ENCODE measurements at places on chromosomes 12 and 14.
A peak's percentile ranks its signal among the peaks of the same experiment; 100 is the strongest.

DNA sequence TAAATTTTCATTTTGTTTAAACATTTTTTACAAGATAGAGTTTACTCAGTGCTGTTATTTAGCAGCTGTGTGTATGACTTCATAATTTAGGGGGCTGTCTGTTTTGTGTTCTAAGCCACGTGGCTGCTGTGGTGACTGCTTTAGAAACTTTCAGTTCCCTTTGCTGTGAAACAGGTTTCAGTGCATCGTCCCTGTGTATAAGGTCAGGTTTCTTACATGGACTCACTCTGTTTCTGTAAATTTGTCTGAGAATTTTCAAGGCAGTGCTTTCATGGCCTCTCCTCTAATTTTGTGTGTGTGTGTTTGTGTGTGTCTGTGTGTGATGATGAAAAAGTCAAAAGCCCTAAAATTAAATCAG, 32.4 kb downstream of the BICD1 start:
- DNase-seq = no peak

- DNase-seq = peak; percentile 59
Observed at GRCh38 chr12:92143686-92144630, 1.7 kb downstream of the BTG1 start.

DNA sequence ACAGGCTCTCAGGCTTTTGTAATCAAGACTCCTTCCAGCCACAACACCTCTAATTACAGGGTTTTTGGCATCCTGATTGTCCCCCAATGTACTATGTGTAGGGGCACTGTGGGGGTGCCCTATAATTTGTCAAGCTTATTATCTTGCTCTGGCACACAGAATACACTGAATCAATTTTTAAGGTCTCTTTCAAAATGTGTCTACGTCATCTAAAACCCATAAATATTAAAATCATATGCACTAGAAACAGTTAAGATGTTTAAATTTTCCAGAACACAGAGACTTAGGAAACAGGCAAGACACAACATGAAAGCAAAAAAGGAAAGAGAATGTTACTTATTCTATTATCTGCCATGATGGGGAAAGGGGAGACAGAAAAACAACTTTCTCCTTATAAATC, 665.7 kb downstream of the NRXN3 start:
- no peak for DNase-seq

DNA sequence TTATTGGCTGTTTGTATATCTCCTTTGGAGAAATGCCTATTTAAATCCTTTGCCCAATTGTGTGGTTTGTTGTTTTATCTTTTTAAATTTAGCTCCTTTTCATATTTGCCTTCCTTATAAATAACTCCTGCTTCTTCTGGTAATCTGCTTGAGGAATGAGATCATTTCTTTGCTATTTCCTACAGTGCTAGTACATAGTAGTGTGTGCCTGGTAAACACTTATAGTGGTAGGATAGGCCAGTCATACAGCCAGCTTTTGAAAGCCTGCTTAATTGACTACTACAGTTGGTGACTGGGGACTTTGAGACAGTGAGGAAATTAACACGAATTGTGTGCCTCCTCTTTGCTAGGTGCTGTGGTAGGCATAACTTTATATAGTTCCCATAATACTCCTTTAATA, 68.7 kb downstream of the BORCS5 start:
- DNase-seq = no peak

- no peak for DNase-seq
Observed at GRCh38 chr12:57529831-57530230, 7.2 kb downstream of the MBD6 start.

- no peak for DNase-seq
Observed at GRCh38 chr14:81565441-81566290, 32.0 kb upstream of the SEL1L start.

GRCh38 chr12:29073631-29074239, 75.3 kb upstream of the FAR2 start:
- DNase-seq = no peak

DNA sequence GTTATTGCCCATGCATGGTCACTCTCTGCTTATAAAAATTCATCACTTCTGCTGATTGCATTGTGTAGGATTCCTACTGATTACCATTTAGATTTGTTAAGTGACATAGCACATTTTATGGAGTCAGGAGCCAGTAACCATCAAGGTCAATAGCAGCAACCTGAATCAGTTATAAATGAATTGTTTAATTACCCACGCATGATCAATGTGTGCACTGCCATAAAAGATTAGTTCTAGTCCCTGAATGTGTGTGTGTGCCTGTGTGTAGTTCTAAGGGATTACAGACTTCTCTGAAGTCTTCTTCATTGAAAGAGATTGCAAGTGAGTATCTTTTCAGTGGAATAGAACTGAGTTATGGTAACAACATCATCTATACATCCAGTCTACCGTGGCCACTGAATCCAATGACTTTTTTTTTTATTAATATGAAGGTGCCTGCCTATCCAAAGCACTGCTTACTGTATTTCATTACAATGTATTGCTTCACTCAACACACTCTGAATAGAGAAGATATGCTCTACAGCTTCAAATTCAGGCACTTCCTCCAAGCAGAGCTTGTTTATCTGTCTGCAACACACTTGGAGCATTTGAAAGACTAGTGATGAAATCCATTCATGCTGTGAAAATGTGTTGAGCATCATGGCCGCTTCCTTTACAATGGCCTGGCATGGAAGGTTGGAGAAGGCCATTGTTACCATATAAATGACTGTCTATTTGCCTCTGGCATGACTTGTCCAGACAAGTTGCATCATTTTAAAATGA, 381.7 kb downstream of the DIO2 start:
- no peak for DNase-seq

GRCh38 chr12:132478845-132479244, 11.1 kb upstream of the FBRSL1 start:
- DNase-seq = no peak

DNA sequence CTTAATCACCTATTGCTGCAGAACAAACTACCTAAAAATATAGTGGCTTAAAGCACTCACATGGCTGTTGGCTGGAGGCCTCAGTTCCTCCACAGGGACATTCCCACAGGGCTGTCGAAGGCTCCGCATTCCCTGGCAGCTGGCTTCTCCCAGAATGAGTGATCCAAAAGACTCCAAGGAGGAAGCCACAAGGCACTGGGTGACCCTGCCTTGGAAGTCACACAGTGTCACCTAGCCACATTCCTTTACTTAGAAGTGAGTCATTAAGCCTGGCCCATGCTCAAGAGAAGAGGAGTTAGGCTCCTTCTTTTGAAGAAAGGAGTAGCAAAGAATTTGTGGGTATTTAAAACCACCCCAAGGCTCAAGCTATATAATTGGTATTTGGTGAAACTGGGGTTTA, 63.9 kb upstream of the MAP1LC3B2 start:
- no peak for DNase-seq

GRCh38 chr12:44507461-44507860, 368.7 kb downstream of the NELL2 start:
- DNase-seq = no peak

DNA sequence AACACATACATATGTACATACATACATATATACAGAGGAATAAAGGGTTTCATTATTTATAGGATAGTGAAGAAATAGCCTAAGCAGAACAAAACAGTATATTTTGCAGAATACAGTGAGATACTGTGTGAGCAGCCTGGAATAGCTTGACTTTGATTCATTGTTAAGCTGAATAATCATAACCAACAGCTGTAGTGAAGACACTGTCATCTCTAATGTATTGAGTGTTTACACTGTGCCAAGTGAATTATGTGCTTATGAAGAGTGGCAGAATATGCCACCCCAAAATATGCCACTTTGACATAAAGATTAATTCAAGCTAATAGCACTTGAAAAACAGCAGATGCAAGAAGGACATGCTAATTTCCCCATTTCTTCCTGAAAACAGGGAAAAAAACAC, 48.2 kb upstream of the LRFN5 start:
- DNase-seq = no peak

- DNase-seq = no peak
Observed at GRCh38 chr14:102630405-102630804, 38.0 kb downstream of the RCOR1 start.

DNA sequence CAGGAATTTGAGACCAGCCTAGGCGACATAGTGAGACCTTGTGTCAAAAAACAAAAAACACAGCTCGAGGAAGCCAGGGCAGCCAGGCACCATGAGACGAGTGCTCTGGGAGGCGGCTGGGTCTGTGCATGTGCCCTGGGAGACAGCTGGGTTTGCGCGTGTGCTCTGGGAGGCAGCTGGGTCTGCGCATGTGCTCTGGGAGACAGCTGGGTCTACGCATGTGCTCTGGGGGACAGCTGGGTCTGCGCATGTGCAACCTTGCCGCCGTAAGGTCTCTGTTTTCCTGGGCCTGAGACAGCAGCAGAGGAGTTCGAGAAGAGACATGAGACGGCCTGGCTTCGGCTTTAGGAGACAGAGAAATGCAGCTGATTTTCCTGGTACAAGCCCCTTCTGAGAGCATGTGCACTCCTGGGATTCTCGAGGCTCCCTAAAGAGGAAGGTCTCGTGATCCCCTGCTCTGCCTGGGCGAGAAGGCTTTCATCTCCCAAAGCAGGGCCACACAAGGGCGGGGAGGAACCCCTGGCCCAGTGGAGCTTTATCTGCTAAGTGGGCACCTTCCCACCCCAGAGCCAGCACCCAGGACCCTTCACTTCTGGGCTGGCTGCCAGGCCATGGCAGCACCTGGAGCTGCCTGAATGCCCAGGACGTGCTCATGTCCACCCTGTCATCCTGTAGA, 3.5 kb upstream of the BDKRB1 start:
- no peak for DNase-seq

DNA sequence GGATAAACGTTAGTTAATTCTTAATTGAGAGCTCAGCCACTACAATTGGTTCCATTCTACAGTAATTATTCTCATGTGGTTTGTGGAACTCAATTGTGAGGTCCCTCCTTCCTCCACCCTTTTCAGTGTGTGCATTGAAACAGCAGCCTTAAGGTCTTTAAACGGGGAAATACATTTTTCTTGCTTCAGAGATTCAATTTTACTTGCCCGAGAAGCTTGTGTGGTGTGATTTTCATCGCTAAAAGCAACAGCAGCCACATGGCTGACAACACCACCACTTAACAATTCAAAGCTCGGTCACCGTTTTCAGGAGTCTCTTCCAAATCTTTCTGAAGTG, 733 bp upstream of the PPFIBP1 start:
- no peak for DNase-seq

GRCh38 chr12:45186762-45187161, 29.1 kb upstream of the ANO6 start:
- no peak for DNase-seq

DNA sequence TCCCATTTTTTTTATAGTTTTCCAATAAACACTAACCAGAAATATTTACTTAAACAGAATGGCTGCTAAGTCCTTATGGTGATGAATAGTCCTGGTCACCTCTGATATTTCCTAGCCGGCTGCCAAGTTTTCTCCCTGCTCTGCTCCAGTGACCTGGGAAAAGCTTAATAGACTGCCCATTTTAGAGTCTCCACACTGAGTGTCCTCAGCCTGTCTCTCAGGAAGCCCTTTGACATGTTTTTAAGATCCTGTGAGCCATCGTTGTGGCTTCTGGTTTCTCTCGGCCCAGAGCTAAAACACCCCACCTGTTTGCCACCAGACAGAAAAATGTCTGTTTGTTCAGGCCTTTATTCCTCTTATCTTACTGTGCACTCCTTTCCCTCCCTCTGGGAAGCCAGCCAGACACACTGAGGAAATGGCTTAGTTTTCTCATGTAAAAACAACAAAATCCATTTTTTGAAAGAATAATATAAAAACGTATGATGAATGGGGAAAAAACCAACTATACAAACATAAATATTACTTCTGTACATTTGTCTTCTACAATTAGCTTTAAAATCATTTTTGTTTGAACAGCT, 25.4 kb upstream of the ALDH2 start:
- DNase-seq = no peak

GRCh38 chr12:6953442-6954315, 2.5 kb downstream of the PTPN6 start:
- peak; percentile 77 for DNase-seq

DNA sequence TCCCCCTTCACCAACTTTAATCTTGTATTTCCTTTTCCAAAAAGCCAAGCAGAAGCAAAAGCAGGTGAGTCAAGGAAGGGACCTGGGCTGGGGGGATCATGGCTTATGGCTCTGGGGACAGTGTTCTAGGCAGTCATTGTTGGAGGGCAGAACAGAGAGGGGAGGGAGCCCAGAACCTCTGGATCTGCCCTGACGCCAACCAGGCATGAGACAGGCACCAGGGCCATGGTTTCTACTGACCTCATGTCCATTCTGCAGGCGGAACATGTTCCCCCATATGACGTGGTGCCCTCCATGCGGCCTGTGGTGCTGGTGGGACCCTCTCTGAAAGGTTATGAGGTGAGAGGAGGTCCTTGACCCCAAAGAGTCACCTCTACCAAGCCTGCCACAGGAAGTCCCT, 6.6 kb downstream of the CACNB3 start:
- no peak for DNase-seq

- DNase-seq = no peak
Observed at GRCh38 chr12:76766161-76766560, 2.2 kb downstream of the ZDHHC17 start.

GRCh38 chr12:3020399-3020798, 56.8 kb upstream of the TSPAN9 start:
- DNase-seq = no peak

- no peak for DNase-seq
Observed at GRCh38 chr12:13812168-13812567, 169.2 kb downstream of the GRIN2B start.

DNA sequence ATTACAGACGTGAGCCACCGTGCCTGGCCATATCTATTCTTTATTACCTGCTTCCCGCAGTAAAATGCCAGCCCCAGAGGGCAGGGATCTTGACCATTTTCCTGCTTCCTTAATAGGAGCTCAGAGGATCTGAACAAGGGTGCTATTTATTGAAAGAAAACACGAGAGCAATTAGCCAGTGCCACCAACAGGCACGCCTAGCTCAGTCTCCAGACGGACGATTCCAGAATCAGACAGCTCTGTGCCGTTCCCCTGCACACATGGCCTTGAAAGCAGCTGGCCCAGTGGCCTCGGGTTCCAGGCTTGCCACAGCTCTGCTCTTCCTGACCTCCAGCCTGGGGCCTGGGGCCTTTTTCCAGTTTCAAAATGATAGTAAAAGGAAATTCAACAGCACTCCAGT, 135.2 kb upstream of the RFLNA start:
- no peak for DNase-seq

- DNase-seq = no peak
Observed at GRCh38 chr12:49428793-49429192, 61.5 kb downstream of the SPATS2 start.

Measured in activated CD4-positive, alpha-beta T cell treated with anti-CD3 and anti-CD28 coated beads for 1 hour (primary cell).